ENCODE measurements at places on chromosomes 5 and 9. TPM values are rescaled to one million over a fixed set of nuclear protein-coding genes. Genes with fewer than 3 reads are reported as not detected.

Gene DRD1
- not detected for total RNA-seq

DNA sequence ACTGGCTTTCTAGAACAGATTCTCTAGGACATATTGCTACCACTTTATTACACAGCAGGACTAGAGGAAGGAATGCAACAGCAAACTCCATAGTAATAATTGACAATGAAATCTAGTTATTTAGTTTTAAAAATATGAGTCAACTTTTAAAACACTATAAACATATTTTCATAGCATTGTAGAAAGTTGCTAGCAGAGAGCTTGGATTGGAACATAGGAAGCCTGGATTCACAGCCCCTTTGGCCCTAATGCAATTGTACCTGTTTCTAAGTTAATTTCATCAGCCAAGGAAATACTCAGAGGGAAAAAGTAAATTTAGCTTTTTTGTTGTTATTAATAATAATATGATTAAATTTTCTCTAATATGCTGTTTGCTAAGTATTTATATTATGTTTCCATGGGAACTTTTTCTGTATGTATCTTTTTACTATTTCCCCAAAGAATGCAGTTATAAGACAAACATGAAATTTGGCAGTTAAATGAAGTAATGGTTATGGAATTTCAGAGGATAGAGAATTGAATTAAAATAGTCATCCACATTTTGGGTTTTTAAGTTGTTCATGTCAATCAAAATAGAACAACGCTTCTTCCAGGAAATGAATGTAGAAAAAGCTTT lies 45.6 kb downstream of the VCAN start:
- DNase-seq, result no peak

Gene AGXT2
- total RNA-seq, result not detected

DNA sequence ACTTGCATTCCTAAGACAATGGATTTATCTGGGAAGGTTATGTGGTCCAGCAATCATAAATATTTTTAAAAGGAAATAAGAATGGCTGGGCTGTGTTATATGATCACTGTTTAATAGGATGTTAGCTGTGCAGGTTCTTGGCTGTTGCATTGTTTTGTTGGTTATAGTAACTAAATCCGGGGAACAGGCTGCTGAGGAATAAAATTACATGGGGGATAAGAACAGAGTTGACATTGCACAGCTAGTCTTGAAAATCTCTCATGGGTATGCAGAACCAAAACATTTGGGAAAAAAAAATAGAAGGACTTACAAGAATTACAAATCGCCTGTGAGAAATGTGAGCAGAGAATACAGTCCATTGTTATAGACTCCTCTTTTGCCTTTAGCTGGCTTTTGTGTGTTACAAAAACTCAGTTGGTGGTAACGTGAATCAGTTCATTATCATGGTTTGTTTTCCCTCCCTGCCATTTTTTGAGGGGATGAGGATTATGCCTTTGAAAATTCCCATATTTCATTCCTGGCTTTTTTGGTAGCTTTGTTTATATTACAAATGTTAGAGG lies 375.3 kb upstream of the DAB2 start:
- DNase-seq, result no peak

Gene NPDC1
- 14.2 TPM for total RNA-seq

DNA sequence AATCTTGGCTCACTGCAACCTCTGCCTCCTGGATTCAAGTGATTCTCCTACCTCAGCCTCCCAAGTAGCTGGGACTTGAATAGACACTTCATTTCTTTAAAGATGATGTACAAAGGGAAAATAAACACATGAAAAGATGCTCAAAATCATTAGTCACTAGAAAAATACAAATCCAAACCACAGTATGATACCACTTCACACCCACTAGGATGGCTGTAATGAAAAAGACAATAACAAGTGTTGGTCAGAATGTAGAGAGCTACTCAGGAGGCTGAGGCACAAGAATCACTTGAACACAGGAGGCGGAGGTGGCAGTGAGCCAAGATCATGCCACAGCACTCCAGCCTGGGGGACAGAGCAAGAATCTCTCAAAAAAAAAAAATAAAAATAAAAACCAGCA lies 13.0 kb downstream of the F2RL2 start:
- DNase-seq, result no peak

- no peak for DNase-seq
Measured at GRCh38 chr9:90001747-90002146, 396.9 kb downstream of the GADD45G start.

Gene F2RL2
- not detected for total RNA-seq

DNA sequence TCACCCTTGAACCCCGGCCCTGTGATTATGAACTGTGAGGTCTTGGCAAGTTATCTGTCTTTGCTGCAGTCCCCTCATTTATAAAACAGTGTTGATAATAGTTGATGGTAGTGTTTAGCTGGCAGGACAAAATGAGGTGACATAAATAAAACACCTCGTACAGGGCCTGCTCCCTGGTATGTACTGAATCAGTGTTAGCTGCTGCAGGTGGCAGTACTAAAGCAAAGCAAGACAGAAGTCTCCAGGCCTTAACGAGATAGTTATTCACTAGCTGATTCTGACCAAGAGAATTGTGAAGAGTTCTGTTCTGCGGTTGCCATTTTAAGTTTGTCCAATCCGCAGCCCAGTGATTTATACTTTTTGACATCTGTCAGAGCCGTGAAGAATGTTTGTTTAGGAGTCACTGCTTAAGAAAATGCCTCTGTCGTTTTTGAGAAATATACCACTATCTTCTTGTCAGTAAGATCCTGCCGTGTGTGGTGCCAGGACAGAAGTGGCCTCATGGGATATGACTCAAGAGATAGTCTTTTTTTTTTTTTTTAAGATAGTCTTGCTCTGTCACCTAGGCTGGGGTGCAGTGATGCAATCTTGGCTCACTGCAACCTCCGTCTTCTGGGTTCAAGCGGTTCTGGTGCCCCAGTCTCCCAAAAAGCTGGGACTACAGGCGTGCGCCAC lies 75.9 kb downstream of the KDM4C start:
- DNase-seq, result no peak

Gene C1QTNF2
- total RNA-seq, result not detected

Gene BTNL3
- total RNA-seq, result not detected

Gene GRAMD2B
- 10.8 TPM for total RNA-seq

GRCh38 chr9:16485160-16485559 lies 385.3 kb downstream of the BNC2 start:
- DNase-seq, result no peak

Gene WDR31
- 0.81 TPM for total RNA-seq

DNA sequence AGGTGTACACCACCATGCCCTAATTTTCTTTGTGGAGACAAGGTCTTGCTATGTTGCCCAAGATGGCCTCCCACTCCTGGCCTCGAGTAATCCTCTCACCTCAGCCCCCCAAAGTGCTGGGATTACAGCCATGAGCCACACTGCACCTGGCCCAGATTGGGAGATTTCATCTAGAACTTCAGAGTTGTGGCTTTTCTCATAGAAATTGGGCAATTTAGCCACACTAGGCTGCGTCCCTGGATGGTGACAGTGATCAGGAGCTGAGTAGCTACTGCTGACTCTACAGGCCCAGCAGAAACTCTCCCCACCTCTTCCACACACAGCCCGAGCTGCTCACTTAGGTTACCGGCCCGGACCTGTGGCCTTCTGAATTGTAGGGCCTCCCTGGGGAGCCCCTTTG lies 7.7 kb downstream of the PFN3 start:
- DNase-seq, result no peak
